Mammary epithelial cell (primary cell): ENCODE measurements at places on chromosomes 4 and X. TPM values are rescaled to one million over a fixed set of nuclear protein-coding genes. Genes with fewer than 3 reads are reported as not detected.
A peak's percentile ranks its signal among the peaks of the same experiment; 100 is the strongest.

Gene EREG
- 9.5 TPM for total RNA-seq

DNA sequence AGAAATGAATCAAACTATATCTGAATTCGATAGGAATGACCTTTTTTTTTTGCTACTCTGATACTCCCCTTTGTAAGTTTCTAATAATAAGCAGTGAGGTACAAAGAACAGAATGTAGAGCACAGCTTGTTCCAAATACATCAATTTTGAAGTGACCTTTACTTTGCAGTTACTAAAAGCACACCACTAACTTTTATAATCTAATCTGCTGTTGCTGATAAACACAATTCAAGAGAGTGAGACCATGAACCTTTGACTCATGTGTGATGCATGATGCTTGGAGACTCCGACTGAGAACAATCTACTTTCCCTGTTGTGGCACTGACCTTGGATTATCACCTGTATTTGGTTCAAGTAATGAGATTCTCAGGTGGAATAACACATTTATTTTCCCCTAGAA is 91.6 kb upstream of the GNPDA2 start:
- no peak for DNase-seq

- DNase-seq, result peak; percentile 32
Measured at GRCh38 chr4:54971474-54971950, 153.9 kb downstream of the KDR start.

DNA sequence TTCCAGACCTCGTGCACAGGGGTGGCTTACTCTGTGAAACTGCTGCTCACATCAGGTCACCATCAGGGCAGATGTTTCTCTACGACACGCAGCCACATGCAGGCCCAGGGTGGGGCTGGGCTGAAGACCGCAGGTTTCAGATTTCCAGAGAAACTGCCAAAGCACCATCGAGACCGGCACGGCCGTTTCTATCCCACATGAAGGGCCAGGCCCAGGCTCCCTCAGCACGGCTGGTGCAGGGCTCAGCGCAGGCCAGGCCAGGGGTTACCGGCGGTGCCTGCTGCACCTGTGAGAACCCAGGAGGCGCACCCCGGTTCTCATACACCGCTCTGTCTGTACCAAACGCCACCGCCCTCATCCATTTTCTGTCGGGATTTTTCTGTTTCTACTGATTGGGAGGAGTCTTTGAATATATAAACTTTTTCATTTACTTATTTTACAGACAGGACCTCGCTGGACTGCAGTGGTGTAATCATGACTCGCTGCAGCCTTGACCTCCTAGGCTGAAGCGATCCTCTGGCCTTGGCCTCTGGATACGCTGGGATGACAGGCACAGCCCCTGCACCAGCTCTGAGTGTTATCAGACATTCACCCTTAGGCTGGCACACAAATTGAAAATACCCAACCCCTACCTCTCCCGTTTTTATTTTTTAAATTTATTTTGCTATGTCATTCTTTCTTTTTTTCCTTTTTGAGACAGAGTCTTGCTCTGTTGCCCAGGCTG is 17.1 kb downstream of the CTBP1 start:
- no peak for DNase-seq

GRCh38 chr4:94511591-94511990 is 59.8 kb downstream of the PDLIM5 start:
- DNase-seq, result no peak

Gene FAM184B
- 0.05 TPM in 1 of 2 replicates, not detected in the other for total RNA-seq

GRCh38 chr4:159143687-159144086 is 40.8 kb downstream of the RAPGEF2 start:
- no peak for DNase-seq

- no peak for DNase-seq
Measured at GRCh38 chr4:4673070-4673469, 131.2 kb upstream of the STX18 start.

Gene PDZD4
- 0.33 TPM for total RNA-seq

DNA sequence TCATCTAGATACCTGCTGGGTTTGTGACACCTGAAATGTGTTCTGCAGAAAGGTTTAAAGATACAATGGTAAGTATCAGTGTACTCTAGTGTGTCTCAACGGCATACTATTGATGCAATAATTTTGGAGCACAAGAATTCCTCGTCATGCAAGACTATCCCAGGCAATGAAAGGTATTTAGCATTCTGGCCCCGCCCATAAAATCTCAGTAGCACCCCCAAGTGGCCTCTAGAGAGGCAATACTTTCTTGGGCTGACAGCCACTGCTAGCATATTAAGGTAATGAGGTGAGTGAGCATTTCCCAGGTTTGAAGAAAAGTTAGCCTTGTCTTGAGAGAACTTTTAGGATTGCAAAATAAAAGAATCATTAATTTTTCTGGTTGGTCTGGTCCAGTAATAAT is 24.0 kb downstream of the TAB3 start:
- DNase-seq, result peak; percentile 21
